ENCODE measurements at places on chromosomes 7 and 10. TPM values are rescaled to one million over a fixed set of nuclear protein-coding genes. Genes with fewer than 3 reads are reported as not detected.

FEZF1 gene
- not detected for polyA plus RNA-seq

TAS2R3 gene
- not detected for polyA plus RNA-seq

EFCAB10 gene
- polyA plus RNA-seq: 1.5 TPM

CDK6 gene
- 68.4 TPM for polyA plus RNA-seq

C10orf53 gene
- polyA plus RNA-seq: not detected

INPP5F gene
- polyA plus RNA-seq: 15.7 TPM

CRTAC1 gene
- 1.1 TPM for polyA plus RNA-seq

CCZ1 gene
- 54.9 TPM for polyA plus RNA-seq

C10orf71 gene
- polyA plus RNA-seq: 22.5 TPM

GRCh38 chr10:133422807-133423771 lies 1.3 kb downstream of the SPRN start:
- DNase-seq: no peak

GRCh38 chr7:18337048-18337809 lies 158.3 kb upstream of the HDAC9 start:
- DNase-seq: no peak

DNA sequence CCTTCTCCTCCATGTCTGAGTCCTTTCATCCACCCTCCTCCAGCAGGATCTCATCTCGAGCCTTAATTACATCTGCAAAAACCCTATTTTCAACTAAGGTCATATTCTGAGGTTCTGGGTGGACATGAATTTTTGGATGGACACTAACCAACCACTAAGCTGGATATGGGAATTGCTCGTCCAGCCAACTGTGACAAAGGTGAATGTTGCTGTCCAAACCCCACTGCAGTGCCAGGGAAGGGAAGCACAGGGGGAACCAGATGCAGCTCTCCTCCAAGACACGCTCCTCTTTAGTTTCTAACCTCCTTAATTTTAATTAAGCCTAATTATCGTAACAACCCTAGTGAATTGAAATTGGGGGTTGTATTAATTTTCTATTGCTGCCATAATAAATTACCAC lies 65.1 kb upstream of the EBF3 start:
- no peak for DNase-seq

DNA sequence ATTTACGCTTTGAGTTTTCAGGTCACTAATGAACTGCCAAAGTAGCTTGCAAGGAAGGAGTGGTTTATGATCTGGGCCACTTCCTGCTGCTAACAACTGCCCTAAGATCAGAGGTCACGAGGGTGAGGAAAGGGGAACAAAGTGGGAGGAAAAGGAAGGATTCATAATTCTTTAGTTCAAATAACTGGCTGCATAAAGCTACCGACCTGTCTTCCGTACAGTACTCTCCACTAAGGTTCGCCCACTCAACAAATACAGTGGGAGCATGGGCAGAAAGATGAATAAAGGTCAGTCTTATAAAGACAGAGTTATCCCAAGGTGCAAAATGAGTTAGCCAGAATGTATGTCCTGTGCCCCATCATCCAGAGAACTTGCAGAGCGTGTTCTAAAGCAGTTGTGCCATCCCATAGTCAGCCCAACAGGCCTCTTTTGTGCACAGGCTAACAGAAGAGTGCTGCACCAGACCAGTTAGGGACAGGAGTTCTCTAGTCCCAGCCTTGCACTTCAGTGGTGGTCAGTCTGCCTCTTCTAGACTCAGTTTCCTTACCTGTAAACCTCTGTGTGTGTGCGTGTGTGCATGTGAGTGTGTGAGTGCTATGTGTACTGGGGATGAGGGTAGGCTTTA lies 65.9 kb downstream of the CREB3L2 start:
- no peak for DNase-seq

DNA sequence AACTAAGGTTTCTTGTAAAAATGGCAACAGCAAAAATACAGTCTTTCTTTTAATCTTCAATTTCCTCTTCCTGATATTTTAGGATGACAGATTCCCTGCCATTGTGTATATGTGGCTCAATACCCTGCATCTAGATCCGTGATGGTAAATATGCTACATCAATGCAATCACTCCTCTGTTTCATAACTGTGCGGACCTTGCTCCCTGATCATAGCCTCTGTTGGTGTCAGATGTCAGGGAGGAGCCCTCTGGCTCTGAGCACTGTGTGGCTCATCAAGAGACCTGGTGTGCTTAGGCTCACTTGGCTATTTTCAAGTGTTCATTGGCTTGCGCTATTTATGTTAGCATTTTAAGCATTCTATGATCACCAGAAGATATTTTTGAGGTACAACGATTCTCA lies 33.0 kb upstream of the AGR3 start:
- no peak for DNase-seq

DNA sequence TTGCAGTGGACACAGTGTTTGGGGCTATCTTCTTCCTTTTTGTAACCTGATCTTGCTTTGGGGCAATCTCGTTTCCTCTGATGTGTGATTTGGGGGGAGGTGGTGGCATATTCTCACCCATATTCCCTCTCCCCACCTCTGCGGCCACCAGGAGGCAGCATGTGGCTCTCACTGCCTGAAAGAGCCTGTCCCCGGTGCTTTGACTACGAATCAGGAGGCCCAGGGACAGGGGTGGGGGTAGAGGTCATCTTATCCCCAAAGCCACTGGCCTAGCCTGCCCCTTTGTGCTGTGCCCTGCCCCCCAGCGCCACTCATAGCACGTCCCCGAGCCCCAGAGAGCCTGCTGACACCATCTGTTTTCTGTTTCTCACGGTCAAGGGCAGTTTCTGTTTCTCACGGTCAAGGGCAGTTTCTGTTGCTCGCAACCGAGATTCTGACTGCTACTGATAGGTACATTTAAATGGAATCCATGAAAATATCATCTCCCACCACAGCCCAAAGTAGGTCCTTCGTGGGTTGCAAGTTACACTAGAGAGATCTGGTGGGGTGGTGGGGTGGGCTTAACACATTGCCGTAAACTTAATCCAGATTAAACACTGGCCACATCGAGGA lies 28.2 kb downstream of the PHYH start:
- peak; percentile 8 for DNase-seq

DNA sequence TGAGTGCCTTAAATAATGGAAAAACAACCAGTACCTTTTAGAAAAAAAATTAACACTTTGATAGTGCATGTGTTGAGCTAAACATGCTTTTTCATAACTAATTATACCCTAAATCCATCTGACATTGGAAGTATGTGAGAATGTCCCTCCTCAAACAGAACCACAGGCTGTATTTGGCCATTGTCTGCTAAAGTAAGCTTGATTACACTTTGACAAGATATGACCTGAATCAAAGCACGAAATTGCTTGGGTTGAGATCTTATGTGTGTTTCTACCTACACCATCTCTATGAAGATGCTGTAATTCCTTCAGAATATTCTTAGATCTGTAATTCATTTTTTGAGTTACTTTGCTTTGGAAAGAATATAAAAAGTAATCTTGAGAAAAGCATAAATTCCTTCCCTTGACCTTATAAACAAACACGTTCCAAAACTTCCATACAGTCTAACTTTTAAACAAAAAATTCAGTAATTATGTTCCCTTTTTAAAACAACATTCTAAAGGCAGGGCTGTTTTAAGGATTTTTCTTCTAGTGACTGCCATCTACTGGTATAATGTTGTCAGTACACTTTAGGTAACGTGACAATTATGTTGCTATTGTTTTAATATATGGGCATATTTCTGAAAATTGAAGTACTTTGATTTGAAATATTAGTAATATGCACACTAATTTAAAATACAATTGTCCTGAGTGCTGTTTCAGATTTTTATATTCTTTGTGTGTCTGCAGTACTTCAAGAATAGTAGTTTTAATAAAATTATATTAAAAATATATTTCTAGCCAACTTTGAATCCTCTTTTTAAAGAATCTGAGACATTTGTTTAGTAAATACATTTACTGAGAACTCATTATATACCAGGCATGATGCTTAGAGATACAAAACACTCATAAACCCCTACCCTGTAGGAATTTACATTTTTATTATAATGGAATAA lies 20.9 kb downstream of the CD36 start:
- DNase-seq: no peak

- no peak for DNase-seq
Observed at GRCh38 chr10:4006051-4006450, 221.0 kb upstream of the KLF6 start.

DNA sequence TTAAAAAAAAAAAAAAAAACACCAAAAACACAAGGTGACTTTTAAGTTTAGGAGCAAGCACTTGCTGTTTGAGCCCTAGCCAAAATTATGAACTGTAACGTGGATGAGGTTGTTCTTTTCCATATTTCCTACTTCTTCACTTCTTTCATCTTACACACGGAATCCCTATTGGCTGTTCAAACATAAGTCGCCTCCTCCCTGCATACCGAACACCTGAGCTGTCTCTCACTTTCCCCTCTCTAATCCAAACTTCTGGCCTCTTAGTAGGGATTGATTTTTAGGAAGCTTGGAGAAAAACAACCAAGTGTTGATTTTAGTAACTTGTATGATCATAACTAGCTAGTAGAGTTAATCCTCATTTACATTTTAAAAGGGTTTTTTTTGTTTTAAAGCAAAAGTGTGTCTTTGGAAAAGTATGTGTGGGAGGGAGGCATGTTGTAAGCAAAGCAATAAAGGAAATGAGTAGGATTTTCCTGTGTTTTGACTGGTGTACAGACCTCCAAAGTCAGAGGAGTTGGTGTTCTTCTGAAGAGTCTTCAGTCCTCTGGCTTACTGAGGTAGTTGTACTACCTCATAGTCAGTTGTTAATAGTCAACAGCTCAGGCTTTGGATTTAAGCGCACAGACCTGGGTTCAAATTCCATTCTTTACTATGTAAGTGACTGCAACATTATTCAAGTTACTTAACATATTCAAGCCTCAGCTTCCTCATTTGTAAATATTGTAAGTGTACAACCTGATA lies 39.3 kb downstream of the RABGEF1 start:
- DNase-seq: no peak

- no peak for DNase-seq
Observed at GRCh38 chr7:156865493-156865892, 27.5 kb downstream of the LMBR1 start.

DNA sequence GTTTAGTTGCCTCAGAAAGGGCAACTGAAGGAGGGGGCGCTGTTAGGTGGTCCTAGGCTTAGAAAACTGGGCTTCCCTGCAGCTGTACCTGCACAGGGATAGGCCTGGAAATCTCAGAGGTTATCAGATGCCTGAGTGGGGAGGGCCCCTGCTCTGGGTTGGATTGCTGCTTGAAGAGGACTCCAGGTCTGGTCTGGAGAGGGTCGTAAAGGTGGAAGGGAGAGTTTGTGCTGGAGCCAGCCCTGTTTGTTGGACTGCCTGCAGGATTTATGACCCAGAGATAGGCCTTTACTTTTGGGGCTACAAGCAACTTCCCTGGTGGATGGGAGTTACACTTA lies 765.9 kb downstream of the GRID1 start:
- no peak for DNase-seq

DNA sequence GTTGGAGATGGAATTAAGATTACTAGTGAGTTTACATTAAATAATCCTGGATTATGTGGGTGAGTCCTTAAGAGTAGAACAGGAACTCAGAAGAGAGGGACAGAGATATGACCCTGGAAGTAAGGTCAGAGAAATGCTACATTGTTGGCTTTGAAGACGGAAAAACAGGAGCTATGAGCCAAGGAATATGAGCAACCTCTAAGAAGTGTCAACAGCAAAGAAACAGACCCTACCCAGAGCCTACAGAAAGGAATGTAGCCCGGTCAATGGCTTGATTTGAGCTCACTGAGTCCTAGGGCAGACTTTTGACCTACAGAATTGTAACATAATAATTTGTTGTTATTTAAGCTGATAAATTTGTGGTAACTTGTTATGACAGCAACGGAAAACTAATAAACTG lies 304.9 kb downstream of the IPMK start:
- no peak for DNase-seq

DNA sequence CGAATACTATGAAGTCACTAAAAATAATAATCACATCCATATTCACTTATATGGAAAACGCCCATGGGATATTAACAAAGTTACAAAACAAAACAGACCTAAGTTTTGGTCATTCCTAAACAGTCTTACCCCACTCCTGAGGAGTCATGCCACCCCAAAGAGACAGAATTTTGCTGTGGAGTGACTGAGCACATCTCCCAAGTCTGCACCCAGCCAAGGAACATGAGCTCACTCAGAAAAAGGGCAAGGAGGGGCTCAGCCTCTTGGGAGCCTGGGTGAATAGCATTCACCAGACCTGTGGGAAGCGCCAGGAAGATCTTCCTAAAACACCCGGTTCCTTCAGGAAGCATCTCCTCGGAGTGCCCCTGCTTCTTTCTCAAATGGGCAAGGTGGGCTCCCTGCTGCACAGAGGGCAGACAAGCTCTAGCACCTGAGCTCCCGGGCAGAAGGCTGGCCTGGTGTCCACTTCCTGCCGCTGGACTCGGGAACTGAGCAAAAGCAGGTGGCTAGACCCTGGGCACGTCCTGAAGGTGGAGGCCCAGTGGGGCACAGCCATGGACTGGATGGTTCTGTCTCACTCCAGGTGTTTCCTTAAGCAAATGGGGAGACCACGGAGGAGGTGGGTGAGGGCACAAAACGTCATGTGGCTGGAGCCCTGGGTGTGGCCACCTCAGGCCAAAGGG lies 31.0 kb downstream of the TNS3 start:
- no peak for DNase-seq

- DNase-seq: no peak
Observed at GRCh38 chr10:130338636-130339024, 202.4 kb downstream of the GLRX3 start.

GRCh38 chr7:38756521-38756920 lies 125.3 kb upstream of the AMPH start:
- no peak for DNase-seq

DNA sequence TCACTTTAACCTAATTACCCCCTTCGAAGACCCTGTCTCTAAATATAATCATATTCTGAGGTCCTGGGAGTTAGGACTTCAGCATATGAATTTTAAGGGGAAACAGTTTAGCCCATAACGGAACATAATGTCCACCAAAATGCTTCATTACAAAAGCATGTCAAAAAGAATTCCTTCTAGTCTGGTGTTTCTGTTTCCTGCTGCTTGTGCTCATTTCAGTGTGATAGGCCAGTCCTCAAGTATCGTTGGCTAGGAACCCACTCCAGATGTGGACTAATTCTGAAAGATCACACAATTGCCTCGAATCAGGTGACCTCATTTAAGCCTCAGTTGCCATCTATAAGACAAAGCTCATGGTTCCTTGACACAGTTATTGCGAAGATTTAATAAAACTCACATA lies 29.6 kb downstream of the INPP5F start:
- no peak for DNase-seq

DNA sequence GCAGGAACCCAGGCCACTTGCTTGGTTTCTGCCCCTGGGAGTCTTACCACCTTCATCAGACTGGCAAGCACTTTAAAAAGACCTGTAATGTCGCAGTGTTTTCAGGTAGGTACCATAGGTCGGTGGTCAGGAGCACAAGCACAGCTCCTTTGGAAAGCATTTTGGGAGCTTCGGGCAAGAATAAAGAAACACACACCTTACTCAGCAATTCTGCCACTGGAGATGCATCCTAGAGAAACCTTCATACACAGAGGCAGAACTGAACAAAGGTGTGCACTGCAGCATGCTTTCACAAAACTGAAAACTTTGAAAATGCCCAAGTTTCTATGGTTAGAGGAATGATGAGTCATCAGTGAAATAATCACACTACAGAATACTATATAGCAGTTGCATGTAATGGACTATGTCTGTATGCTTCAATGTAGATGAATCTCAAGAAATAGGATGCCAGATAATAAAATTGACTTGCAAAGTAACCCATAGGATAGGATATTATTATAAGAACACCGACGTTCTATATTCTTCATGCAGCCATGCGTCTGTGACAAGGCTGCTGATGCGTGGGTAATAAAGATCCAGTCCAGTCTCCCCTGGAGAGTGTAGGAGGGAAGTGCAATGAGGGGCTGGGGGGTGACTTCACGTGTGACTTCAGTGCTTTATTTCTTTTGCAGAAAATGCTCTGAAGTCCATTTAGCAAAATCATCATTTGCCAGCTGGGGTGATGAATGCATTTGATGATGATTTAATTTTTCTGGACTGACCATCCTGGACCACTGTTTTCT lies 309.5 kb downstream of the WDR37 start:
- DNase-seq: no peak

Data from muscle of arm (tissue), 14 donors.